ENCODE measurements at places on chromosomes 3 and 15.

DNA sequence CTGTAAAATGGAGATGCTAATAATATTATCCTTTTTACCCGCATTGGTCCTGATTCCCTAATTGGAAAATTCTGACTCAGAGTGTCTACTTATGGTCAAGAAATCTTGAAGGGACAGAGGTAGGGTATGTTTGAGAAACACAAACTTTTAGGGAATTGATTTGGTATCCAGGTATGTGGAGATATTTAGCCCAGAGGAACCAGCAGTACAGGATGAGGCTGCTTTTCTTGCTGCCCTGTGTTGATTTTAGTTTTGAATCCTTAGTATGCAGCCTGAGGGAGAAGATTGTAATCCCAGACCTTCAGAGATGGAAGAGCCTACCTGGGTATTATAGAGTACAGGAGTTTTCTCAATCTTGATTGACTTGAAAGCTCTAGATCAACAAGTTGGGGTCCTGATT lies 569.1 kb downstream of the PDCD6IP start:
- no peak for DNase-seq

- DNase-seq, result no peak
Observed at GRCh38 chr3:4738737-4739274, 240.4 kb upstream of the BHLHE40 start.

DNA sequence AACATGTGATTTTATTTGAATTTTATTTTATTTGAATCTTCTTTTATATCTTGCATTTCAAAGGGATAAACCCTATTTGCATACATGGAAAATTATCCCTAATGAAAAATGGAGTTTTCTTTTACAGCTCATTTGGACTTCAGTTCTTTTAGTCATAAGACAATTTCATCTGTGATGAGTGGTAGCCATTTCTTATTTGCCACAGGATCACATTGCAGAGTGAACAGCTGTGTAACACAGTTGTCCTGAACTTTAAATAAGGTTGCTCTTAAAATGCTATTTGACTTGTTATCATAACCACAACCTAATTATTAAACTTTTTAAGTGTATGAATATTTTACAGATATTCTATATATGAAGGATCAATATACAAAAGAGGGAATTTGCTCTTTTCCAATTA lies 221.7 kb upstream of the ROPN1 start:
- DNase-seq, result no peak

DNA sequence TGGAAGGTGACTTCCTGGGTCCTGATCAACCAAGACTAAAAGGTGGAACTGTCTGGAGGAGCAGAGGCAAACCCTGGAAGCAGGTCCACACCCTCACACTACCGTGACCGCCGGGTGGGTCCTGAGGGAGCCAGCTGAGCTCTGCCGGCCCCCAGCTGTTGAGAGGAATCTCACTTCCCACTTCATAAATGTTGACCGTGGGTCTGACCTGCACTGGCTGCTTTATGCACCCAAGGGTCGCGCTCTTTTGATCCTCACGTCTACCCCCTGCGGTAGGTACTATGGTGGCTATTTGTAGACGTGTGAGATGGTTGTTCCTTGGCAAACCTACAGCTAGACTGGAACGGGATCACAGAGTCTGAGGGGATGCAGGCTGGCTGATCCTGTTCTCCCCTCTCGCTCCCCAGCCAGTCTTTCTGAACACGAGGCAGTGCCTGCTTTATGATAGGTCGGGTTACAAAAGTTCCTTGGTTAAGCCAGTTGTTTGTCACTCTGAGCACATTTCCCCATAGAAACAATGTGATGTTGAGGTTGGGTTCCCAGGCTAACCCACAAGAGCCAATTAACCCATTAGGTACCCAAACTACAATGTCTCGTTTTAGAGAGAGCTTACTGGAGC lies 113.0 kb upstream of the ETV5 start:
- DNase-seq, result no peak

GRCh38 chr15:85742186-85742821 lies 52.4 kb downstream of the KLHL25 start:
- DNase-seq, result no peak

- no peak for DNase-seq
Observed at GRCh38 chr3:117562000-117562399, 852.4 kb downstream of the TUSC7 start.

DNA sequence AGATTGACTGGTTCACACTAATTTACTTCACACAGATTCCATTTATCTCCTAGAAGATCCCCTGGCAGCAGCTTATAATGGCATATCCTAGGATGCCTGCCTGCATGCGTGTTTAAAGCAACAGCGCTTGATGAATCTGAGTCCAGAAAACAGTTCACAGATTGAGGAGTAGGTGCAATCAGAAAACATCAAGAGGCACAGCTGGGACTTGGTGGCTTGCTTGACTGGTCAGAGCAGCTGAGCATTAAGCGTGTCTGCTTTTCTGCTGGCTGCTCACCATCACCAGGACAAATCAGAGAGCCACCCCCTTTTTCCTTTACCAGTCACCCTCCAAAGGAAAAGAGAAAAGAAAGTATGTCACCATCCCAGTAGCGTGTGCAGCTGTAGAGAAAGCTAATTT lies 223.6 kb downstream of the WDR72 start:
- DNase-seq, result no peak

DNA sequence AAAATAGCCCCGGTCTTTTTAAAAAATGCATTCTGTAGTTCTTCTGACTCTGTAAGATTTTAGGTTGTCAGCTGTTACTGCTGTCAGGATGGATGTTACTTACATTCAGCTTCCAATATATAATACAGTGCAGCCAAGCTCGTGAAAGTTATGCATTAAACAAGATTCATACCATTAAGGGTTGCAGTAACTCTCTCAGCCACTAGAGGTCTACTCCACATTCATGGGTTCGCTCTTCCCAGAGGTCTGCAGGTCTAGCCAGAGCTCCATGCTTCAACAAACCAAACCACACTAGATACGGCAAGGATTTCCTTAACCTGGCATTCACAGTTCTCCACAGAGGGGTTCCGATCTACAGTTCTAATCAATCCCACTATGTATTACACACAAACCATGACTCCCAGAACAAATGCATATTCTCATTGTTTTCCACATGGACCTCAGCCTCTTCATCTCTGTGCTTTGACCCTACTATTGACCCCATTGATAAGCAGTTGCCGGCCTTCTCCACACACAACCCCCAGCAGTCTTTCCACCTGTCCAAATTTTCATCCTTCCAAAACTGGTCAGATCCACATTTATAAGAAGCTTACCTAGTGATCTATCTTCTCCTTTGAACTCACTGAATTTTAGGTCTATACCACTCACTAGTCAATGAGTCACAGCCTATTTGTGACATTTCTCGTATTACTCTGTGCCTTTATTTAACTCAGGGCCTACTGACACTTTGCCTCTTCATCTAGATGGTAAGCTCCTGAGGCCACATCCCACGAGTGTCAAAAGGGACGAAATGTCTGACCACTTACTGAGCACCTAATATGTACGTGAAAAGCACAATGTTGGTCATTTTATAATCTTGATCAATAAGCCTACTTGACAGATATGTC lies 33.7 kb downstream of the RORA start:
- peak; percentile 43 for DNase-seq

GRCh38 chr3:58998476-58999117 lies 51.2 kb downstream of the CFAP20DC start:
- peak; percentile 97 for DNase-seq

- DNase-seq, result no peak
Observed at GRCh38 chr3:13521309-13521708, 27.6 kb upstream of the FBLN2 start.

DNA sequence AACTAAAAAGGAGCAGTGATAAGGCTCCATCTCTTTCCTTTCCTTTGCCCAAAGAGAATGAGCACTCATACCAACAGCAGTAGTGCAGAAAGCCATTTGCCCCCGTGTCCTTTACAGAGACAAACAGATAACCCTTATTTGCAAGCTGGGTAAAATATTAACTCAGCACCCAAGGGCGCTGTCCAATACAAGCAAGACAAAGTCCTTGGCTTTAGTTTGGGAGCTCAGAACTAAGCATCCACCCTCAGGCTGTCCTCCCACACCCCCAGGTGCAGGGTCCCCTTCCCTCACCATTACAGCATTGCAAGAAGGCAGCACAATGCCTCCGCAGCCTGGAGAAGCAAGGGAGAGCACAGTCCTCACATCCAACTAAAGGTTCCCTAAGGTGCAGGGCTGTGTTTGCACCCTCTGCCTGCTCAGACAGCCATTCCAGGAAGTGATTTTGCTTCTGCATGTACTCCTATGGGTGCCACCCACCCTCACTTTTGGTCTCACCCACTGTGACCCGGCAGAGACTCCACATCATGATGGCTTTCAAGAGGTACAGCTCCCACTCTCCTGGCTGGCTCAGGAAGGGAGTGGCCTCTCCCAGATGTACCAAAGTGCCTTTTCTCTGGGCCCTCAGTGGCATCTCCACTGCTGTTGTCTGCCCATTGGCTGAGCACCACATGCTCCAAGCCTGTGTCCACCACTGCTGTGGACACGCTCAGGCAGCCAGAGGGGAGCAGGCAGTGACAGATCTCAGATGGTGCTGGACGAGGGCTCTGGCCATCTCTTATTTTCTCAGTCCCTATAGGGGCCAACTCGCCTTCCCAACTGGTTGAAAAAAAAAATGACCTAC lies 34.1 kb upstream of the HES1 start:
- DNase-seq, result no peak

GRCh38 chr3:172153335-172153861 lies 114.0 kb downstream of the FNDC3B start:
- DNase-seq, result peak; percentile 94

- DNase-seq, result no peak
Observed at GRCh38 chr3:193350744-193351143, 27.8 kb downstream of the ATP13A5 start.

DNA sequence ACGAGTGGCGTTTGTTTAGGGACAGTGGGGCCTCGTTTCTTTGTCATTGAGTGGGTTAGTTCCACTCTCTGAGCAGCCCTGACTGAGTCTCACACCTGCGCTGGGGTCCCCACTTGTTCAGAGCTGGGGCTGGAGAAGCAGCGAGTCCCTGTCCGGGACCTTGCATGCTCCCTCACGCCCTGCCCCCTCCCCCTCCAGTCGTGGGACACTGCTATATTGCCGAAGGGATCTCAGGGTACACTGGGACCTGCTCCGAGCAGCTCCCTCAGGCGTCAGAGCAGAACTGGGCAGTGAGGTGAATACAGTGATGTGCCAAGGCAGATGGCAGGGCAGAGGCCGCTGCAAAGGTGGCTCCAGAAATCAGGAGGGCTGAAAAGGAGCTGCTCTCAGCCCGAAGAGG lies 59.9 kb upstream of the KLF13 start:
- DNase-seq, result no peak

DNA sequence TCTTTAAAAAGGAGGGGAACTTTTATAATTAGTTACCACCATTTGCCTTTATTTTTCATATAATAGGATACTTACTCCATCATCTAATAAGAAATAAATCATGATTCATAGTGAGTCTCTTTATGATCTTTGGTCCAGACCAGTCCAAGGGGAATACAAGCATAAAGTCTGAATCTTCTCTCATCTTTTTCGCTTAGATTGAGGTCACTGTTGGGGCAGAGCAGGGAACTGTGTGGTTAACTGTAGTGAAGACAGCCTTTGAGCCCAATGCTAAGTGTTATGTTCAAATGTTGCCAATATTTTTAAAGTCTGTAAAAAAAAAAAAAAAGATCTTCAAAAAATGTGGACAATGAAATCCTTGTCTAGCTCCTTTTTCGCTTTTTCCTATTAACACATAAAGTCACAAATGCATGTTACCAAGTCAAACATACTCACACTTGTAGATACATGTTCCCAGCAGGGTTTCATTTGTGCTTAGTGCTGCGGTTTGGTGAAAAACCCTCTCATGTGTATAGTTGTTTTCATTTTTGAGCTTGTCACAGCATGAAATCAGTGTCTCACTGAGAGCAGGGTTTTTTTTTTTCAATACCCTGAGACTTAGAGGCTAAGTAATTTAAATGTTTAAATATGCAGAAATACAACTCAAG lies 72.1 kb downstream of the EPHA3 start:
- DNase-seq, result no peak
